Cerebellar cortex (tissue), 1 donor: ENCODE measurements at places on chromosomes 1 and 21.

- DNase-seq: no peak
Observed at GRCh38 chr1:64942675-64943074, 23.7 kb downstream of the JAK1 start.

- DNase-seq: no peak
Observed at GRCh38 chr1:115652236-115652788, 10.5 kb downstream of the VANGL1 start.

- no peak for DNase-seq
Observed at GRCh38 chr1:248926401-248927182, 20.6 kb downstream of the PGBD2 start.

- no peak for DNase-seq
Observed at GRCh38 chr1:197440715-197441114, 172.7 kb downstream of the CRB1 start.

DNA sequence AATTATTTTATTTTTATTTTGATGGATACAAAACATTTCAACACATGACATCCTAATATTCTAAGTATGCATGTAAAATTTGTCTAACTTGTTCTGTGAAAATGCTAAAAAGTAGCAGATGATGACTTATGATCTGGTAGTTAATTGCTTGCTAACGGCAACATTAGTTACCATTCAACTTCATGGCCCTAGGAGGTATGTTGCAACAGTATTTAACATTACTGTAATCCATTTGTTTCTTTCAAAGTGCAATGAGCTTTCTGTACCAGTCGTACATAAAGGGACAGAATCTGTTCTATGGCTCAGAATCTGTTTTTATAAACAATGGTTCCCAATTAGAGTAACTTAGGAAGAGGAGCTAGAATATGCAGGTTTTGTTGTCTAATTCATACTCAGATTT is 91.5 kb upstream of the ZNHIT6 start:
- no peak for DNase-seq

- no peak for DNase-seq
Observed at GRCh38 chr1:153745417-153745816, 17.6 kb downstream of the INTS3 start.

DNA sequence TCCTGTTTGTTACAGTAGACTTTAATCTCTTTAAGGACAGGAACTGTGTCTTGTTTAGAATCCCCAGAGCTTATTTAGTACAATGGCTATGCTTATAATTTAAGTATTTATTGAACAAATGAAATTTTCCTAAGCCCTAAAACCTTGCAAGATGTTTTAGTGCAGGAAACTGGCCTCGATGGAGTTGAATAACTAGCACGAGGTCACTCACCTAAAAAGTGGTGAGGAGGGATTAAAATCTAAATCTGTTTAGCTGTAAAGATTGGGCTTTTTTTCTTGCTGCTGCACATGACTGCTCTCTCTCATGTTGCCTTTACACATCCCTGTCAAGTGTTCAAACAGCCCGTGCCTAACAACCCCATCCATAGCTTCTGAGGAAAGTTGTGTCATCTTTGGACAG is 10.2 kb downstream of the NFYC start:
- DNase-seq: no peak

- DNase-seq: no peak
Observed at GRCh38 chr1:229191066-229191674, 79.7 kb upstream of the RAB4A start.

DNA sequence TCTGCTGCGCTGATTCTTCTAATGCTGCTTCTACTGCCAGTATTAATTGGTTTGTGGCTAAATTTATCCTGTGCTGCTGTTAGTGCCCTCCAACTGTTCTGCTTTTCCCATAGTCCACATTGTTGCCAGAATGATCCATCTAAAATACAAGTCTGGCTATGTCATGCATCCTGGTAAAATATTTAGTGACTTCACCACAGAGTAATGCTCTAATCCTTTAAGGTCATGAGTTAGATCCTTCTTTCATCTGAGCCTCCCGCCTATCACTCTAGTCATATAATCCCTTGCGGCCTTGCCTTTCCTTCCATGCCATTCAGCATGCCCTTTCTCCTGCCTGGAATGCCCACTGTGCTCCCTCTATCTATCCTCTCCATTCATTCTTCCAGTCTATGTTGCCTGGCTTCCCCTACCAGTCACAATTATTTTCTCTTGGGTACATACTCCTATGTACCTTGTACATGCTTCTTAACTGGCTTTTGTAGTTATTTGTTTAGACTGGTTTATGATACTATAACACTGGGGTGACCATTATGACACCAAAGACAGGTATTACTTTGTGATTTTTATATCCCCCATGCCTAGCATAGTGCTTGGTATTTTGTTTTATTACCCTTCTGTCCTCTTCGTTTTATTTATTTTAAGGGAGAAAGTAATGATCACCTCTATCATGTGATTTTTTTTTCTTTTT is 144.0 kb downstream of the MAGI3 start:
- no peak for DNase-seq
